ENCODE measurements at places on chromosomes 3 and 15.
A peak's percentile ranks its signal among the peaks of the same experiment; 100 is the strongest.

- no peak for DNase-seq
Measured at GRCh38 chr3:37229740-37230139, 55.4 kb upstream of the LRRFIP2 start.

- DNase-seq = no peak
Measured at GRCh38 chr3:171005648-171006047, 20.9 kb downstream of the SLC2A2 start.

DNA sequence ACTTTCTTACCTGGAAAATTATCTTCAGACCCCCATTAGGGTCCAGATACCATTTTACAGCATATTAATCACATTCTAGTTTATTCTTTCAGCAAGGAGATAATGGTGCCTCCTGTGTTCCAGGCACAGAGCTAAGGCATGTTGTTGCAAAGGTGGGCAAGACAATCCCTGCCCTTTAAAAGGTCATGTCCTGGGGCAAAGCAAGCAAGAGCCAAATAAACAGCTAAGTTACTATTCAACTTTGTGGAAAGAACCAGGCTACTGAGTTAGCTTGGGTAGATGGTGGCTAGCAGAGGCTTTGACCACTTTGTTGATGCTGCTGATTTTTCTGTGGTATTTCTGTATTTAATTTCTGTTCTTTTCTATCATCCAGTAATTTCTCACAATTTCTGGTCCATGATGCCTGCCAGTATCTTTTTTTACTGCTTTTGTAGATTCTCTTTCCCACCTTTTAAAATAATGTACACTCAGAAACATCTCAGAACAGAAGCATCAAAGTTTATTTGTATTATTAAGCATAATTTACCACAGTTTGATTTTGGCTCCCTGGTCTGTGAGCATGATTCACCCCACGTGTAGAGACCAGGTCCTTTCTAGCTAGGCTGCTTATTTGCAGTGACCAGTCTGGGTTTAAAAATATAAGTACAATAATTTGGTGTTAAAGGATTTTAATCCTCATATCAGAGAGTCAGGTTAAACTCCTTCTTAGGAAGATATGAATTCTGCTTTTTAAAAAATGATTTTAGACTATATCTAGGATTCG, 71.5 kb downstream of the LRRC28 start:
- no peak for DNase-seq

- peak; percentile 71 for DNase-seq
Measured at GRCh38 chr3:191328962-191329653, at the start of gene CCDC50. Gene CCDC50 (plus strand): TSS chr3:191329394. CDS start chr3:191329675, 281 bp downstream.

DNA sequence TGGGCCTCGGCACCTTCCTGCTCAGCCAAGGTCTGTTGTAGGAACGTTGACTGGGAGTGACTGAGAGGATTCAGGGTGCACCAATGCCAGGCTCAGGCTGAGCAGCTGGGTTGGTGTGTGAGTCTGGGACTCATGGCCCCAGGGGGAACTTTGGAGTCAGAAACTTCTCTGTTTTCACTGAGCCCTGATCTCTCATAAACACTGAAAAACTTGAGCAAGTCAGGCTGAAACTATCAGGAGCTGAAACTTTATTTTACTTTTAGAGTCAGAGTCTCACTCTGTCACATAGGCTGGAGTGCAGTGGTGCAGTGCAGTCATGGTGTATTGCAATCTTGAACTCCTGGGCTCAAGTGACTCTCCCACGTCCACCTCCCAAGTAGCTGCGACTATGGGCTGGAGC, 3.0 kb downstream of the TRAK1 start:
- DNase-seq = no peak

- no peak for DNase-seq
Measured at GRCh38 chr3:169435193-169435592, 228.3 kb downstream of the MECOM start.

DNA sequence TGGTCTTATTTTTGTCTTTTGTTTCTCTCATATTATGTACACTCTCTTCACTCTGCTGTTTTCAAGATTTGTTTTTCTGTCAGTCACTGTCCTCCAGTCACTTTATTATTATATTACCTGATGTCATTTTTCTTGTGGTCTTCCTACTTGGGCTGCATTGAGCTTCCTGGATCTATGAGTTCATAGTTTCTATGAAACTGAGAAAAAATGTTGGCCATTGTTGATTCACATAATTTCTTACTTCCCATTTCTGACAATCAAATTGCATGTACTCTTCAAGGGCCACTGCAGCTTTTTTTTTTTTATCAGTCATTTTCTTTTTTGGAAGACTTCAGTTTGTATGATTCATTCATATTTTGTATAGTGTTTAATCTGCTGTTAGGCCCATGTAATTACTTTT, 1180.6 kb upstream of the GBE1 start:
- no peak for DNase-seq

- no peak for DNase-seq
Measured at GRCh38 chr3:54123003-54123775, 837 bp downstream of the CACNA2D3 start.

- DNase-seq = no peak
Measured at GRCh38 chr3:57701781-57702180, 8.9 kb upstream of the DENND6A start.

DNA sequence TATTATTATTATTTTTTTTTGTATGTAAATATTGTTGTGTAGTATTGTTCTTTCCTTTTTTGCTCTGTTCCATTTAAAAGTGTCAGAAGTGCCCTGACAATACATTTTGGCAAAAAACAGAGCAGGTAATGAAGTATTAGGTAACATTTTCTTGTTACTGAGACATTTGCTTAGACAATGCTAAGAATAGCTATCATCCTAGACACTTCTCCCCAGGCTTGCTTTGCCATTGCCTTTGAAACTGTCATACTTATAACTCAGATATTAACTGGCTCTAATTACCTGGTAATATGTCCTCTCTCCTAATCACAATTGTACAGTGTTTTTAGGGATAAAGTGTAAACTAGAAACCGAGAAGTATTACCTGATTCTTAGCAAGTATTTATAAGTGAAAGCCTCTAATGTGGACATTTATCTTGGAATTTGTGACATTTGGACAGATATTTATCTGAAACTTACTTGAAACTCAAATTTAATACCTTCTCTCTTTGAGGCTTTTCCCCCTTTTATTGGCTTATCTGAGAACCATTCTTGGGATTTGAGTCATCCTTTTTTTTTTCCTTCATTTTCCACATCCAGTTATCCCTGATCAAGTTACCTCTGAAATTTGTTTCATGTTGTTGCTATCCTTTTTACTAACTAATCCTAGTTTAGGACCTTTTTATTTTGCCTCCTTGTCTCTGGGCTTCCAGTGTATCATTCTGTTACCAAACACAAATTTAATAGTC, 13.1 kb downstream of the ARIH1 start:
- DNase-seq = no peak

GRCh38 chr3:133448478-133449122, 48.7 kb downstream of the BFSP2 start:
- no peak for DNase-seq

DNA sequence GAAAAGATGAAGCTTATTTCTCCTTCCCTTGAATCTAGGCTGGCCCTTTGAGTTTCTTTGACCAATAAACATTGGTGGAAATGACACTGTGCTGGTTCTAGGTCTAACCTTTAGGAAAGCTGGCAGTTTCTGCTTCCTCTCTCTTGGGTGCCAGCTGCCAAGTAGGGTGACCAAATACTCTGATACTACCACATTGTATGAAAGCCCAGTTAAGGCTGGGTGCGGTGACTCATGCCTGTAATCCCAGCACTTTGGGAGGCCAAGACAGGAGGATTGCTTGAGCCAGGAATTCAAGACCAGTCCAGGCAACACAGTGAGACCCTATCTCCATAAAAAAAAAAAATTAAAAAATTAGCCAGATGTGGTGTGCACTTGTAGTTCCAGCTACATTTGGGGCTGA, 320.7 kb downstream of the ZNF621 start:
- DNase-seq = no peak

- no peak for DNase-seq
Measured at GRCh38 chr15:40992241-40992741, 39.0 kb downstream of the CHAC1 start.

- DNase-seq = no peak
Measured at GRCh38 chr15:37100966-37101215, 542 bp upstream of the MEIS2 start.

GRCh38 chr3:77475507-77475906, 435.6 kb downstream of the ROBO2 start:
- DNase-seq = no peak

DNA sequence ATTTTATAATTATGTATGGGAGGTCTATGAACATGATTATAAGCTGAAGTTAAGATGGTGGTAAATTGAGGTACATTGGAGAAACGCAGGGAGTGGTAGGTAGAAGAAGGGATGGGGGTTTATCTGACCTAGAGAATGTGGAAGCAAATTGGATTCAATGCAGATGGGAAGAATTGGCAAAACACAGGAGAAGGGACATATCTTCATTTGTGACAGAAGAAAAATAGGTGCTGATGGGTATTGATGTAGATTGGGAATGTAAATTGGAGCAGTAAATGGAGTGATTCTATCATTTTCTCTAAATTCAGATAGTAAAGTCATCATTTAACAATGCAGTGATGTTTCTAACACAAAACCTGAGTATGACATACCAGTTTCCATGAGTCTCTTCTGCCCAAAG, 39.7 kb upstream of the AADAC start:
- no peak for DNase-seq

- DNase-seq = no peak
Measured at GRCh38 chr15:85905751-85906450, 111.2 kb upstream of the KLHL25 start.

DNA sequence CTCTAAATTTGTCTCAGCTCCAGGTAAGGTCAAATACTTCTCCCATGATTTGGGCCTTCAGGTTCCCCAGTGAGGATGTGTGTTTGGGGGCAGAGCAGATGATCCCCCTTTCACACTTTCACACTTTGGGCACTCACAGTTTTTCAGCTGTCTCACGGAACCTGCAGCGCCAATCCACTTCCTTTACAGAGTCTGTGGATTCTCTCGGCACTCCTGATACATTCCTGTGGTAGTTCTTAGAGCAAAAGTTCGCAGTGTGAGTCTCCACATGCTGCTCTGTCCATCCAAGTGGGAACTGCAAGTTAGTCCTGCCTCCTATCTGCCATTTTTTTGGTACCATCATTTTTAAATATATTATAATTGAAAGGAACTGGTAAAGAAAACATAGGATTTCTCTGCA, 20.2 kb upstream of the CPOX start:
- no peak for DNase-seq

DNA sequence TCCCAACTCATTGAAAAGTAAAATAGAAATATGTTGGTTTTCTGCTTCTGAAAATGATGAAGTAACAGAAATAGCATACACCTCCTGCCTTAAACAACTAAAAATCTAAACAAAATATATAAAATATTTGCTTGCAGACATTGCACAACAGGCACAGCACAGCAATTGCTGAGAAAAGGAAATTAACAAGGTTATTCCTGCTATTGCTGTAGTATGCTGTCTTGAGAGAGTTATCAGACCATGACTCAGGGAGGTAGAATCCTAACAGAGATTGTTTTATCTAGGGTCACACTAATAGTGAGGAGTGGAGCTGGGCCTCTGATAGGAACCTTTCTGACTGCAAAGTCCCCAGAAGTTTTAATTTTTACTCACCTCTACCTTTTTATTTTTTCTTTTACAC, 72.6 kb downstream of the ZBTB20 start:
- no peak for DNase-seq

- DNase-seq = no peak
Measured at GRCh38 chr15:52819253-52819652, 29.1 kb upstream of the ONECUT1 start.

- no peak for DNase-seq
Measured at GRCh38 chr15:32824777-32825176, 107.0 kb downstream of the GREM1 start.

GRCh38 chr3:54274607-54275006, 152.3 kb downstream of the CACNA2D3 start:
- DNase-seq = peak; percentile 3

GRCh38 chr3:71934520-71935270, 149.7 kb upstream of the PROK2 start:
- no peak for DNase-seq

DNA sequence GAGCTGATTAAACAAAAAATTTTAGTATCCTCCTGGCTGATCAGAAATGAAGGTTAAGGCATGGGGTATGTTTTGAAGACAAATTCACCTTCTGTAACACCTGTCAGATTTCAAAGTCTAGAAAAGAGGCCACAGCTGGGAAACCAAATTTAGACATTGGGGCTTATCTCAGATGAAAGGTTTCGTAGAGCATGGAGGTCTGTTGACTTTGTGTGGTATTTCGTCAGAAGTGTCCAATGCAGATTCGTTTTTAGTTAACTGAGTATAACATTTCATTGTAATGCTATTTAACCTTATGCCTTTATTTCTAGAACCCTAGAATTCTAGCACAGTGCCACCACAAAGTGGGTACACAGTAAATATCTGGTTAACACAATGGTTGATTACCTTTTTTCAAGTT, 61.7 kb downstream of the FNDC3B start:
- DNase-seq = no peak

GRCh38 chr3:64352639-64352992, 127.3 kb upstream of the PRICKLE2 start:
- DNase-seq = no peak

DNA sequence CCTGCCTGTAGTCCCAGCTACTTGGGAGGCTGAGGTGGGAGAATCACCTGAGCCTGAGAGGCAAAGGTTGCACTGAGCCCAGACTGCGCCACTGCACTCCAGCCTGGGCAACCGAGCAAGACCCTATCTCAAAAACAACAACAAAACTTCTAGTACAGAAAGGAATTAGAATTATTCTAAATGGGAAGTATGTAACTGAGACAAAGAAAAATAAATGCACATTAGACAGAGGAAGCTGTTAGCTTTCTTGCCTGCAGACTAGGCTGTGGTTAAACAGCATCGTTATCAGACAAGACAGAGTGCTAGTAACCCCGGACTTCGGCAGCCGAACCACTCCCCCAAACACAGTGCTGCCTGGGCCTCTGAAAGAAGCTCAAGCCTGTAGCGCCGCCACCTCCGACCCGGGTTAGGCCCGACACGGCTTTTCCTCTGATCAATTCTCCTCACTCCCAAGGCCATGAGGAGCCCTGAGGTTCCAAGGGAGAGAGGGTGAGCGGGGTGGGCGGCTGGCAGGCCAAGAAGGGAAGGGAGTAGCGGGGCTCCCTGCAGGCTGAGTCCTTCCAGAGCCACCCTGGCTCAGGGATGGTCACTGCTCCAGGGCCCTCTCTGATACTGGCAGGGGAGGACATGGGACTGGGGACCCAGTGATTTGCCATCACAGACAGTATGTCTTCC, 44.8 kb upstream of the MUC4 start:
- DNase-seq = no peak

- no peak for DNase-seq
Measured at GRCh38 chr3:194283221-194284006, 67.7 kb downstream of the CPN2 start.

Data from NCI-H510A (cell line).